ENCODE measurements at places on chromosomes 2 and 18.
A peak's percentile ranks its signal among the peaks of the same experiment; 100 is the strongest.

DNA sequence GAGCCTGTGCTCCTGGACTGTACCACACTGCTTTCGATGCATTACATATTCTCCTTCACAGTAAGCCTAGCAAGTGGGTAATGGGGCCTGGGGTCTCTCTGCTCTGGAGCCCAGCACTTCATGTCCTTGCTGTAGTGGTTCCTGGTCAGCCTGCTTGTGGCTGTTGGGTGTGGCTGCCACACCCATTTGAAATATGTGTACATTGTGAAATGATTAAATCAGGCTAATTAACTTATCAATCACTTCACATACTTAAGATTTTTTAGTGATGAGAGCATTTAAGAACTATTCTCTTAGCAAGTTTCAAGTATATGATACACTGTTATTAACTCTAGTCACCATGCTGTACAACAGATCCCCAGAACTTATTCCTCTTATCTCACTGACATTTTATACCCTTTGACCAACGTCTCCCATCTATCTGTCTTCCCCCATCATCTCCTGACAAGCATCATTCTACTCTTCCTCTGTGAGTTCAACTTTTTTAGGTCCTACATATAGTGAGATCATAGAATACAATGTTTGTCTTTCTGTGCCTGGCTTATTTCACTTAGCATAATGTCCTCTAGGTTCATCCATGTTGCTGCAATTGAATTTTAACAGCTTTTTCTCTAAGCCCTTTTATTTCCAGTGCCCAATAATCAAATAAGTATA lies 92.1 kb downstream of the LYPD6 start:
- no peak for DNase-seq

- peak; percentile 59 for DNase-seq
These were observed 132.4 kb downstream of the MREG start for GRCh38 chr2:215880970-215881369.

GRCh38 chr2:66984864-66985263 lies 412.3 kb upstream of the ETAA1 start:
- no peak for DNase-seq

- no peak for DNase-seq
These were observed 46.9 kb downstream of the LNPK start for GRCh38 chr2:175955136-175955535.

DNA sequence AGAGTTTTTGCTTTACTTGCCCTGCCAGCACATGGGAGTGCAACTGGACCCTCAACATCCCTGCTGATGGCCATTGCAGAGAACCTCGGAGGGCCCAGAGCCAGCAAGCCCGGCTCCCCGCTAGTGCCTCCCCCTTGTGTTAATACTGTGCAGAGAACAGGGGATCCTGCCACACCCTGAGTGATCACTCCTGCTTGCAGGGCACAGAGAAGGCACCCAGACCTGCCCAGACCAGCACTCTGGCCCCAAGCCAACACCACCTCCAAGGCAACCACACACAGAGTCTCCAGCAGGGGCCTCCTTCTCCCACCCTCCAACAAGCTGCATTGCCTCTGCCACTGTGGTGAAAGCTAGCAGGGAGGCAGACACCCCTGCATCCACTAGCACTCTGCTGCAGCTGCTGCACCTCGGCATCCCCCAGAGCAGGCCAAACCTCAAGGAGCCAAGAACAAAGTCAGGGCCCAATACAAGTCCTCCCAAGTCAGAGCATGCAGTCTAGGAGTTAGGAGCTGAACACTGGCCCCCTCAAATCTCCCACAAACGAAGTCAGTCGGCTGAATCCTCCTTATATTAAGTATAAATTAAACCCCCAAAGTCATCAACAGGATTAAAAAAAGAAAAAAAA lies 157.7 kb downstream of the CCDC178 start:
- no peak for DNase-seq

DNA sequence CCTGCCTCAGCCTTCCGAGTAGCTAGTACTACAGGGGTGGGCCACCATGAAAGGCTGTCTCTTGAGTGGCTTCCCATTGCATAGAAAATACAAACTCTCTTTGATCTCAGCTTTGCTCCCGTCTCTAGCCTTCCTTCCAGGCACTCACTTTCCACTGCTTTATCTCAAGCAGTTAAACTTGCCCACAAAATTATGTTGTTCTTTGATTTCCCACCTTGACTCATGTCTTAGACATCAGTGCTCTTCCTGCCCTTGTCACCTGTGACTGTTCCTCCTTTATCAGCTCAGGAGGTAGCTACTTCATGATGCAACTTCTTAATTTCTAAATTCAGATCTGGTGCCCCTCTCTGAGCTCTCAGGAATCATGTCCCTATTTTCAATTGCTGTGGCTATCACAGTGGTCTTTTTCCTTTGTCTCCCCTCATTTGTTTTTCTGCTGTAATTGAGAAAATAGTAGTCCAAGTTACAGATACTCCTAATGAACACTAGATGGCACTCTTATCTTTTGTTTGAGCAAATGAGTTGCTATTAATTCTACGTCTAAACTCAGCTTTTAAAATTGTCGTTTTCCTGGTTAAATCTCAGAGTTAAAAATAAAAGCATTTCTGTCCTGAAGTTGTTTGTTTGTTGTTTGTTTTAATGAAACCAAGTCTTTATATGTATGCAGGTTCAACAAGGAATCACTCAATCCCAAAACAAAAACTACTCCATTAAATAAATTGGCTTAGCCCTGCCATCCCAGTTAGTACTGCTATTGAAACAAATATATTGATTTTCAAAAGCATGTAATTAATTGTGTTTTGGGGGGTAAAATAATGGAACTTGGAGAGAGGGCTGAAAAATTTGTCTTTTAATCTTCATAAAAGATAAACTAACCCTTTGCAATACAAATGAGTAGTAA lies 46.9 kb upstream of the GREB1L start:
- DNase-seq = no peak

DNA sequence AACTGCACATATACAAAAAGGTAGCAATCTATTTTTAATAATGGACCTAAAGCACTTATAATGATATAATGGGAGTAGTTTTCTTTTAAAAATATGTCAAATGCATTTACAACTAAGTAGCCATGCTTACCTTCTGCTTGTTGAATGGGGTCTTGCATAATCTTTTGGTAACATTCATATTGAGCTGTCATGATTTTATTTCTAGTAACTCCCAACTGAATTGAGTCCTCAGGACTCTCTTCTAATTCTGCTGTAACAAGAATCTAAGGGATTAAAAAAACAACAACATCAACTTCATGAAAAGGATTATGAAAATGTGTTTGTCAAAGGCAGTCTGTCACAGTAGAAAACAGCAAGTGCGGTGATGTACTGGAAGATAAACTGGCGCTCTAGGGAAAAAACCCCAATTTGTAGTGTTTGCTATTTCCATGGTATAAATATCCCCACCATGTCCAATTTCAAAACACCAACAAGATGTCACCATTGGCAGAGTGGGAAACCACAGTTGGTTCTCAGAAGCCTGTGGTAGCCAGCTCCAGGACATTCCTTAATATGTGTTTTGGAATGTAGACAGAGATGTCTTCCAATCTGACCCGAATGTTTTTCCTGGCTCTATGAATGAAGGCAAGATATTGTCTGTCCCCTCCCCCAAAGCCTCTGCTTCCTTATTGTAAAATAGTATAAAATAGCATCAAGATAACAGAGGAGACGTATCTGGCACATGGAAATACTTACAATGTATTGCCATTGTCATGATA lies 64.8 kb downstream of the CALCRL start:
- DNase-seq = no peak

DNA sequence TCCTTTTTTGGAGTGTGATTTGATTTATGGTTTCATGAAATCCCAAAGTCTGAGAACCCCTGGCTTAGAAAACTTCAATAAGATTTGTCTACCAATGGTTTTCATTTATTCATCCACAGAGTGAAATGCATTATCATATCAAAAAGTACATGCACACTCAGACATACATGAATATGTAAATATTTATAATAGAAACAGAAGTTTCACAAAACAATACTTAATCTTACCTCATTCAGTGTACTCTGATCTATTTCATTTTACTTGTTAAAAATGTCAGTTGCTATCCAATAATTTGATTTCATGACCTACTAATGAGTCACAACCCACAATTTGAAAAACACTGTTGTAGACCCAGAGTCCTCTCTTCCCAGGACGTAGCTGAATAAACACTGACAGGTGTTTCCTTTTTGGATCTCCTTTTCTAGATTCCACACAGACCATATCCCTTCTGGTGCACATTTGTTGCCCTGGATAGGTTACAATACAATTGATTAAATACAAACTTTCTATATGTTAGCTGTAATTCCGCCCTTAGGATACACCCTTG lies 10.4 kb upstream of the CAVIN2 start:
- no peak for DNase-seq

GRCh38 chr2:126889496-126890135 lies 9.1 kb upstream of the TEX51 start:
- DNase-seq = peak; percentile 27

- no peak for DNase-seq
These were observed 277.2 kb upstream of the TMEFF2 start for GRCh38 chr2:192471982-192472381.

- no peak for DNase-seq
These were observed 172.8 kb upstream of the SPRED2 start for GRCh38 chr2:65605058-65605742.

DNA sequence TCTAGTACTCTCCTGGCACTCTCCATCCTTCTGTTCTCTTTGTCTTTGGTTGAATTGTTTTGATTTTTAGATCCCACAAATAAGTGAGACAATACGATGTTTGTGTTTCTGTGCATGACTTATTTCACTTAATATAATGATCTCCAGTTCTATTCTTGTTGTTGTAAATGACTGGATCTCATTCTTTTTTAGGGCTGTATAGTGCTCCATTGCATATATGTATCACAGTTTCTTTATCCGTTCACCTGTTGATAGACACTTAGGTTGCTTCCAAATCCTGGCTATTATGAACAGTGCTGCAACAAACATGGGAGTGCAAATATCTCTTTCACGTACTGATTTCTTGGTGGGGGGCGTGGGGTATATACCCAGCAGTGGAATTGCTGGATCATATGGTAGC lies 245.0 kb downstream of the ADCYAP1 start:
- no peak for DNase-seq

- no peak for DNase-seq
These were observed 25.2 kb upstream of the FAM117B start for GRCh38 chr2:202609381-202610145.

DNA sequence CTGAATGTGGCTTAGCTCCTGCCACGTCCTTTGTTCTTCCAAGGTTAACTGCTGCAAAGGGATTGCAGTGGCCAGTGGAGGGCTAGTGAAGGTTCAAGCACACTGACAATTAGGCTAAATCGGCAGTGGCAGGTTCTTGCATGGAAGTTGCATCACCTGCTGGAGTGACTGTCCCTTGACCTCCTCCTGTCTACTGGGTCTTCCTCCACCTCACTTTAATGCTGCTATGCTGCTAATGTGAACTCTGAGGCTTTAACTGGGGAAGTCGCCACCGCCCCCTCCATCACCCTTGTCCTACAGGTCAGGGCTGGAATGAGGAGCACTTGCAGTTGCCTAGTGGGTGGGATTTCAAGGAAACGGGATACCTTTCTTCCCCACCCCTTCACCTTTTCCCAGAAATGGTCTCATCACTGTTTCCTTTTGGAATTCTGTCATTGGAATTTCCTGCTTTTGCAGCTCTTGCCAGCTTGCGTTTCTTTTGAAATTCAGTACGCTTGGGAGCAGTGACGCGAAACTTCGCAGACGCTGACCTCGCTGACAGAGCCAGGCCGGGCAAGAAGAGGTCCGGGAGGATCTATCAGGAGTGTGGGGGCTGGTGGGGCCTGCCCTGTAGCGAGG lies 150.3 kb downstream of the SH3RF3 start:
- DNase-seq = no peak

DNA sequence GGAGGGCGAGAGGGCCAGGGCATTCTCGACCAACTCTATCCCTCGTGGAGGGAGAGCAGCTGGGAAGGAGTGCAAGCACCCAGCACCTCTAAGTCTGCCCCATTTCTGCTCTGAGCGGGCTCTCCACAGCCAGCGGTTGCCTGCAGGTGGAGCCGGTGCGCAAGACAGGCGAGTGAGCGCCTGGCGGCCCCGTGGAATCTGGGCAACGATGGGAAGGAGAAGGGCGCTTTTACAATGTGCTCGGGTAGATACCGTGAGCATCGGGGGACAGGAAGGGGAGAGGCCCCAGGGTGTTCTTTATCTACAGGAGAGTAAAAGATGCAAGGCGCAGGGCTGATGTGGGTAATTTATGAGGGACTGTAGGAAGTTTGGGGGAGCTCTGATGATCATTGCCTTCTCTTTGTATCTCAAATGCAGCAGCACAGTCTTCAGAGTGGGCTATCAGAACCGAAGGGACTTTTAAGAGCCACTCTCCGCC lies 867 bp upstream of the TTL start:
- peak; percentile 90 for DNase-seq

DNA sequence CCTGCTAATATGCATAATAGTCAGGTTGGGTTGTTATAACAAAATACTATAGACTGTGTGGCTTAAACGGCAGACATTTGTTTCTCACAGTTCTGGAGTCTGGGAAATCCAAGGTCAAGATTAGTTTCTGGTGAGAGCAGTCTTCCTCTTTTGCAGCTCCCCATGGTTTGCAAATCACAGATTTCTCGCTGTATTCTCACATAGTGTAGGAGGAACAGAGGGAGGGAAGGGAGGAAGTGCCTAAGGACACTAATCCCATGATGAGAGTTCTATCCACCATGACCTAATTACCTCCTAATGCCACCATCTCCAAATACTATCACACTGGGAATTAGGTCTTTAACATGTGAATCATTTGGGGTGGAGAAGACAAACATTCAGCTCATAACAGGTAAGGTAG lies 20.1 kb upstream of the PTH2R start:
- no peak for DNase-seq

GRCh38 chr2:120771111-120771780 lies 35.6 kb downstream of the GLI2 start:
- DNase-seq = no peak

GRCh38 chr2:50596515-50596914 lies 435.4 kb downstream of the NRXN1 start:
- DNase-seq = no peak

DNA sequence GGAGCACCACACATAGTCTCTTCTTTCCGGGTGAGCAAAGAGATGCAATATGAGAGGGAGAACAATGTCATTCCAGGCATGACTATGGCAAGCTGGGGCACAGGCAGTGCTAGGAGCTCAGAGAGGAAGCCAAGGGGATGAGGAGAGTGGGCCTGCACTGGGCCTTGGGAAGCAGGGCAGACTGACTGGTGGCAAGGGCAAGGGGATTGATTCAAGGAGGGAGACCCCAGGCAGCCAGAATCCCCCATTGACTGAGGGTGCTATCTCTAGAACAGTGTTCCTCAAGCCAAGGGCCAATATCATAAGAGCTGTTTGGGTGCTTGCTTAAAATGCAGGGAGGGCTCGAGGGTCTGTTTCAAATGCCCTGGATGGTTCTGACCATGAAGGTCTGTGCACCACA lies 36.1 kb downstream of the MARCO start:
- no peak for DNase-seq
